ENCODE measurements at places on chromosomes 13 and 19. TPM values are rescaled to one million over a fixed set of nuclear protein-coding genes. Genes with fewer than 3 reads are reported as not detected.

DNA sequence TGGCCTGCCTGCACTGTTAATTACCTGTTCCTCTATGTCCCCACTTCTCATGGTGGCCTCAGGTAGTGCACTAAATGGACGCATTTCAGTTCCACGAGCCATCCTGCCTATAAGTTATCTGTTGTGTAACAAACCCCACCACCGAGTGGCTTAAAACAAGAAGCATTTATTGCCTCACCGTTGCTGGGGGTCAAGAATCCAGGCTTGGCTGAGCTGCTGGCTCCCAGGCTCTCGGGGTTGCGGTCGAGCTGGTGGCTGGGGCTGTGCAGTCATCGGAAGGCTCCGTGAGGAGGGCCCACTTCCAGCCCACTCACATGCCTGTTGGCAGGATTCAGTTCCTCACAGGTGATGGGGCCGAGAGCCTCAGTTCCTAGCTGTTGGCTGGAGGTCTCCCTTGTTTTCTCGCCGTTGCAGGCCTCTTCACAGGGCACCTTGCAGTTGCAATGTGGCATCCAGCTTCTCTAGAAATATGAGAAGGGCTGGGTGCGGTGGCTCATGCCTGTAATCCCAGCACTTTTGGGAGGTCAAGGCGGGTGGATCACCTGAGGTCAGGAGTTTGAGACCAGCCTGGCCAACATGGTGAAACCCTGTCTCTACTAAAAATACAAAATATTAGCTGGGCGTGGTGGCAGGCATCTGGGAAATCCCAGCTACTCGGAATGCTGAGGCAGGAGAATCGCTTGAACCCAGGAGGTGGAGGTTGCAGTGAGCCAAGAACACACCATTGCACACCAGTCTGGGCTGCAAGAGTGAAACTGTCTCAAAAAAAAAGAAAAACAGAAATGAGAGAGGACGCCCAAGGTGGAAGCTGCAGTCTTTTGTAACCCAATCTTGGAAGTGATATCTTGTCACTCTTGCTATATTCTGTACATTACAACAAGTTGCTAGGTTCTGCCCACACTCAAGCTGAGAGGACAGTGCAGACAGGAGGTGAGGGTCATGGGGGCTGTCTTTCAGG is 6.5 kb upstream of the PTOV1 start:
- DNase-seq, result no peak

DNA sequence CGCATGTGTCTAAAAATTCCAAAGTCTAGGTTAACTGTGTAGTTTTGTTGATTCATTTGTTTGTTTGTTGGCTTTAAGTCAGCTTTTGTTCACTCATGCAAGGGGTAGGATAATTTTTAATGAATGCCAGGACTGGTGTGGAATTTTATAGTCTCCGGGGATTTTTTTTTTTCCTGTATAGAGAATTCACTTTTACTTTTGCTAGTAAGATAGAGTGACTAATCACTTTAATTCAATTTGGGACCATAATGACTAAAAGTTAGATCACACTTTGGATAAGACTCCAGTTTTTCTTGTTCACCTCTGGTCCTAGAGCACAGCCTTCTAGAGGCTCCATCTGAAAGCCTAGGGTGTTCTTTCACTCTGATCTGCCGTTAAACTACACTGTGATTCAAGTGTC is 1690.0 kb downstream of the PCDH9 start:
- no peak for DNase-seq

ZNF135 gene
- total RNA-seq, result 0.58 TPM

SBSN gene
- not detected for total RNA-seq

DNA sequence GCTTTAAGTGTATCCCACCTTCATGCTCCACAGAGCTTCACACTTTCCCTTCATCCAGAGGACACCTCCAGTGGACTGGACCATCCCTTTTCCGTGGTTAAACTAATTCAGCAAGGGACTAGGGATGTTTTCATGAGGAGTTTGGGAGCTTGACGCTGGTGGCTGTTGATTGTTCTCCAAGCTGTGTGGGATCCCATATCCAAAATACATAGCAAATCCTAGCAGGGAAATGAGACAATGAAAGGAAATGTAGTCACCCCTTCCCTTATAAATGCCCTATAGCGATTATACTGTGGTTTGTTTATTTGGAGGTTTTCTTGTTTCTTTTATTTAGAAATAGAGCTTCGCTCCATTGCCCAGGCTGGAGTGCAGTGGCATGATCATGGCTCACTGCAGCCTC is 31.6 kb upstream of the DPRX start:
- no peak for DNase-seq

BEST2 gene
- not detected for total RNA-seq

SLITRK5 gene
- total RNA-seq, result not detected
